ENCODE measurements at places on chromosomes 1 and 21.

DNA sequence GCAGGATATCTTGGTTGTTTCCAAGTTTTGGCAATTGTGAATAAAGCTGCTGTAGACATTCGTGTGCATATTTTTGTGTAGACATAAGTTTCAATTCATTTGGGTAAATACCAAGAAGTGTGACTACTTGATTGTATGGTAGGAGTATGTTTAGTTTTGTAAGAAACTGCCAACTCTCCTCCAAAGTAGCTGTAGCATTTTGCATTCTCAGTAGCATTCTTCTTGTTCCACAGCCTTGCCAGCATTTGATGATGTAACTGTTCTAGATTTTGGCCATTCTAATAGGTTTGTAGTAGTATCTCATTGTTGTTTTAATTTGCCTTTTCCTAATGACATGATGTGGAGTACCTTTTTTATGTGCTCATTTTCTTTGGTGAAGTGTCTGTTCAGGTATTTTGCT, 38.6 kb upstream of the PLA2G4A start:
- no peak for DNase-seq

DNA sequence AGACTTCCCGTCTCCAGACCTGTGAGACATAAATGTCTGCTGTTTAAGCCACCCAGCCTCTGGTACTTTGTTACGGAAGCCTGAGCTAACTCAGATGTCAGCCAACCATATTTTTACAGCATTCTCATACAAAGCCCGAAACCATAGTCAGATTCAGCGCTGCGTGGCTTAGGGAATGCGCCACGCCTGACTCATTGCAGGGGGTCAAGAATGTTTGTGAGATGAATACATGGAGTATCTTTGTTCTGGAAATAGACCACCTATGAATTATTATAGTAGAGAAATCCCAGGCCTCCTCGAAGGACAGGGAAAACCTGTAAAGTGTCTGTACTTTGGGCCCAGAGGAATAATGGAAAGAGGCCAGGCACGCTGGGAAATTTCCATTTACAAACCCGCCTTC, 434.8 kb downstream of the CAMTA1 start:
- no peak for DNase-seq

DNA sequence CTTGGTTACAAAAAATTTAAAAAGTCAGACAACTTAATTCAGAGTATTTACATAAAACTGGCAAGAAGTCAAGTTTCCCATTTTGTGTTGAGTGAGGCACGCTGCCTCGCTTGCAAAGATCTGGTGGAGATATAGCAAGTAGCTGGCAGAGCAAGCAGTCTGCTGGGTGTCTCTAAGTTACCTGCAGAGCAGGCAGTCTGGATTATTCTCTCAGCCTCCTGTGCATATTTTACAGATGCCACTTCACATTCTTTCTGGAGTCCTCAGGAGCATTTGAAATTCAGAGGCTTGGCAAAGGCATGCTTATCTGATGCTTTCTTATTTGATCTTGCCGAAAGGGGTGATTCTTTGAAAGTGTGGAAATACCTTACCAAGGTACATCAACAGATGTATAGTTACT, 640.4 kb upstream of the ADGRL4 start:
- DNase-seq = no peak

- no peak for DNase-seq
Observed at GRCh38 chr1:59016390-59016789, 232.5 kb upstream of the JUN start.

DNA sequence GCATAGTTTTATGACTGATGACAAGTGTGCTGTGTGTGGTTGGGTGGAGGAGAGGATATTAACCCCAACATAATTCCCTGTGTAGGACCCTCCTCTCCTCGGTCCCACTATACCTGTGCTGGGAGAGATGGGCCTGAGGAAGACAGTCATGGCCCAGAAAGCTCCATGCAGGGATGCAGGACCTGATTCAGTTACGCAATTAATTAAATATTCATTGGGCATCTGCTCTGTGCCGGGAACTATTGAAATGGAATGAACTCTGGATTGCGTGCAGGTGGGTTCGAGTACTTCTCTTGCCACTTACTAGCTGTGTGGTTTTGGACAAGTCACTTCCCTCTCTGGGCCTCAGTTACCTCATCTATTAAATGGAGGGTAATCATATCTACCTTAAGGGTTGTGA, 74.6 kb downstream of the CD247 start:
- DNase-seq = no peak

GRCh38 chr1:43285269-43285990, at the start of gene C1orf210:
C1orf210 (minus strand) TSS chr1:43285581; CDS start chr1:43283270, 2,311 bp downstream.
- DNase-seq = no peak

DNA sequence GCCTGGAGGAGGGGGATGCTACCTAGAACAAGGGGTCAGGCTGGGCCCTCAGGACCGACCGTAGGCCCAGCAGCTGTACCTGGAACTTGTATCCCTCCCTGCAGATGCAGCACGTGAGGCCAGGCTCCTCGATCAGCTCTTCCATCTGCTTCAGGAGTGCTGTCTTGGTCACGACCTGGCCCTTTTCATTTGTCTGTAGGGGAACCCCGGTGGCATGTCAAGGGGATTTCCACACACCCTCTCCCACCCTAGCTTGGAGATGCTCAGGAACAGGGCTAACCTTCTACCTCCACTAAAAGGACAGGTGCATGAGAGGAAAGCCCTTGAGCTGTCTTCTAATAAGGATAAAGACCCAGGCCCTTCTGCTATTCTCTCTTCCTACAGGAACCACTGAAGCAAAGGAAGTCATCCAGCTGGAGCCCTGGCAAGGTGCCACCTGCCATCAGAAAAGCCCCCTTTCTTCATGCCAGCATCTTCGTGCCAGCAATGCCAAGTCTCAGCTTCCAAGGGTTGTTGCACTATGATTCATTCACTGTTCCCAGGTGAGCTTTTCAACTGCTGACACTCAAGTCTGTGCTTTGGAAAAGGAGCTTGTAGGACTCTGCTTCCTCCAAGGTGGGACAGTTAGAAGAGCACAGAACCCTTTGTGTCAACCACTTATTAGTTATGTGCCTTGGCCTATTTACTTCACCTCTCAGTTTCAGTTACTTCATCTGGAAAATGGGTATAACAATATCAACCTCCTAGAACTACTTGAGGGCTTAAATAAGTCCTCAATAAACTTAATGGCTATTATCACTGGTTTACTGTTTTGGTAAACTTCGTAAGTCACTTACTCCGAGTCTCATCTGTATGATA, 122.1 kb downstream of the UBR4 start:
- DNase-seq = no peak
